ENCODE measurements at places on chromosomes 6 and 20.

DNA sequence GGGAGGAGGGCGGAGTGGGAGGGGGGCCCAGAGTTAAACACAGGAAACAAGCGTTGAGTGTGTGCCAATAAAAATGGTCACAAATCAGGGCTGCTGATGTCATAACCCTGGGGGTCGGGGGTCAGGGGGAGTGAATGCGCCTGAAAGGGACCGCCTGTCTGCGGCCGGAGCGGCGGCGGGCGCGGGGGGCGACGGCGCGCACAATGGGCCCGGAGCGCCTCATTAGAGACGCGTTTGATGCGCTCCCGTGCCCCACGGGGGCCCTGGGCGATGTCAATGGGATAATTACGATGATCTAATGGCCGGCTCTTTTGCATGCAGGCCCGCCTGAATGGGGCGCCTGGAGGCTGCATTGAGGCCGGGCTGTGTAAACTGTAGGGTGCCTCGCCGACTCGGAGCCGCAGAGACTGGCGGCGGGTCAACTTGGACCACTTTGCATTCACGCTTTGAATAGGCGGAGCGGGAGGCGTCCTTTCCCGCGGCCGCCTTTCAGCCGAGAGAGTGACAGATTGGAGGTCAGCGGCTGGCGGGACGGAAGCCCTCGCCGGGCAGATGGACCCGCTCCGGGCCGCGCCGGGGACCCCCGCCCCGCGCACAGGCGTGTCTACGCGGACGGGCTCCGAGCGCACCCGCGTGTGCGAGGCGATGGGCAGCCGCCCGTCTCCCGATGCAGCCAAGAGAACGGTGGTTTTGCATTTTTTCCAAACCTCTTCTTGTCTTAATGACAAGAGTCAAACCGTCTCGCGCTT, 296.1 kb downstream of the TFAP2C start:
- DNase-seq: no peak

- DNase-seq: no peak
Measured at GRCh38 chr6:111721753-111722154, 116.1 kb upstream of the TRAF3IP2 start.

GRCh38 chr6:33329058-33329457, 11.5 kb upstream of the ZBTB22 start:
- no peak for DNase-seq

DNA sequence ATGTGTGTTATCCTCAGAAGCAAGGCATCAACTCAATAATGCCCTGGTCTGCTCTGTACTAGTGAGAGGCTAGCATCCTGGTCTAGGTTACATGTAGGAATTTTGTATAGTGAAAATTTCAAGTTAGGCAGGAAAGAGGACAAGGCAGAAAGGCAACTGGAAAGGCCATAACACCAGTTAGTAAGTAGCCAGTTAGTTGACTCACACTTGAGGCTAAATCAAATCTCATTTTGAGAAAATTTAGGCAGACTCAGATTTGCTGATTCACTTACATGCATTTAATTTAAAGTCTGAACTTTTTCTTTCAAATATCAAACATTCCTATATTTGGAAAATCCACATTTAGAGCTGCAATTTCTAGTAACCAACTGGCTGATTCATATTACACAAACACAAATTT, 184.5 kb upstream of the TCF21 start:
- no peak for DNase-seq

GRCh38 chr6:54076159-54076789, 35.0 kb upstream of the MLIP start:
- no peak for DNase-seq

Measured in activated CD4-positive, alpha-beta T cell treated with anti-CD3 and anti-CD28 coated beads for 1 hour (primary cell).